Activated T-cell treated with anti-CD3 and anti-CD28 coated beads, Interleukin-2, amount 50 U/mL, for 72 hours (primary cell): ENCODE measurements at places on chromosomes 6 and 20.

GRCh38 chr6:15339081-15339480, 93.2 kb downstream of the JARID2 start:
- no peak for DNase-seq

DNA sequence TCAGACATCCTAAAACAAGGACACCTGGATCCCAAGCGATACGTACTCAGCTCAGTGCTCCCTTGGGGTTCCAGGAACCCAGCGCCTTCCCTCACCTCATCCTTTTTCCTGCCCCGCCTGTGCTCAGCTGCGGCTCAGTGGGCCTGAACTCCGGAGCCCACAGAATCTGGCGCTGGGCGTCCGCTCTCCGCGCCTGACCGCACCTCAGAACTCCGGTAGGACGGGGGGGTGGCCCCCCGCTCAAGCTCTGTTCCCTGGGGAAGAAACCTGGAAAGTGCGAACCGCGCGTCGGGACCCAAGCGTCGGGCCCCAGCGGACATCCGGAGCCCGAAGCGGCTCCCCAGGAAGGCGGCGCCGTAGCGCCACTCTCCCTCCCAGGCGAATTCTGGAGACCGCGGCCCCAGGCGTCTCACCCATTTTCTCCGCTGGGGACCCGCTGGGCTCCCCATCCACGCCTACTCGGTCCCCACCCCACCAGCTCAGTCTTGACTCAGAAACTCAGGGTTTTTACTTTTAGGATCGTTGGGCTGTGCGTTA, 336 bp upstream of the LY6G5C start:
- DNase-seq = peak; percentile 65

GRCh38 chr6:69305456-69305855, 491.4 kb downstream of the LMBRD1 start:
- no peak for DNase-seq

- peak; percentile 16 for DNase-seq
These were observed 3.5 kb downstream of the FOXO3 start for GRCh38 chr6:108564178-108564577.

- DNase-seq = no peak
These were observed 60.7 kb upstream of the SHLD1 start for GRCh38 chr20:5689463-5689862.

DNA sequence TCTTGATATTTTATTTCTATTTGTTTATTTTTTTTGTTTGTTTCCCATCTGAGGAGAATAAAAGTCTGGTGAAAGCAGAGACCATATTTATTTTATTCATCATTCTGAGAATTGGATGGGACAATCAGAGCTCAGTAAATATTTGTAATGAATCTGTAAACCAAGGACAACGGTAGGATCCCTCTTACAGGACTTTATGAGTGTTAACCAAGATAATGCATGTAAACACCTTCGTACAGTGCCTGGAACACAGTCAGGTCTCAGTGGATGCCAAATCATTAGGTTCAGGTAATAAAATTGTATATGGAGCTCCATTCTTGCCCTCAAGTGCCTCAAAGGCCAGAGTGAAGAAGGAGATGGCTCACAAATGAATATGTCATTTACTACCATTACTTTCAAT, 288.7 kb downstream of the PAX1 start:
- DNase-seq = no peak

- no peak for DNase-seq
These were observed 837.3 kb upstream of the SLC35B3 start for GRCh38 chr6:9272671-9273070.

DNA sequence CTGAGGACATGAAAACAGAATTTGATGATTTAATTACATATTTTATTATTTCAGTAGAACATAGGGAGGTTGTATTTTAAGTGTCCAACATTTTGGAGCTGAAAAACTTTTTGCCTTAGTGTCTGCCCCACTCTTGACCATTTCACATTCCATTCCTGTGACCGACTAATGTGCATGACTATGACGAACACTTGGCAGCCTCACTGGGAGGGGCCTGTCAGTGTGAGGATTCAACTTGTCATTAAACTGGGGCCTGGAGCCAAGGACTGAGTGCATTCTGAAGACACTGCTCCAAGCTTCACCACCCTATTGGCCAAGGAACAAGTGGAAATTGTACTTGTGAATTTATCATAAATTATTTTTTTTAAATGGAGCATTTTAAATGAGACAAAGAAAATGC, 661.3 kb downstream of the BCKDHB start:
- DNase-seq = no peak

DNA sequence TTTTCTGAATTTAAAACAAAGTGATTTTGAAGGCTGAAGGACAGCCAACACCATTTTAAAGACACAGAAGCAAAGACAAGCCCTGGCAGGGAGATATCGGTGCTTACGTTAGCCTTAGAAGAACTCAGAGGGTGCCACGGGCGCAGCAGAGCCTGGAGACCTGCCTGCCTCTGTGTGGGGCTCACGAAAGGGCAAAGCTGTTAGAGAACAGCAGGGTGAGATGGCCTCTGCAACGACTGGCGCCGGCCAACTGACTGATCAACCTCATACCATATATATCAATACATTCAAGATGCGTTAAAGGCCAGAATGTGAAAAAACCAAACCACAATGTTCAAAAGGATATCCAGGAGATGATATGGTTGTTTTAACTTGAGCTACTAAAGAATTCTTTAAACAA, 151.0 kb upstream of the RPS6KA2 start:
- DNase-seq = no peak

GRCh38 chr6:16319813-16320532, 81.6 kb downstream of the GMPR start:
- DNase-seq = peak; percentile 62

DNA sequence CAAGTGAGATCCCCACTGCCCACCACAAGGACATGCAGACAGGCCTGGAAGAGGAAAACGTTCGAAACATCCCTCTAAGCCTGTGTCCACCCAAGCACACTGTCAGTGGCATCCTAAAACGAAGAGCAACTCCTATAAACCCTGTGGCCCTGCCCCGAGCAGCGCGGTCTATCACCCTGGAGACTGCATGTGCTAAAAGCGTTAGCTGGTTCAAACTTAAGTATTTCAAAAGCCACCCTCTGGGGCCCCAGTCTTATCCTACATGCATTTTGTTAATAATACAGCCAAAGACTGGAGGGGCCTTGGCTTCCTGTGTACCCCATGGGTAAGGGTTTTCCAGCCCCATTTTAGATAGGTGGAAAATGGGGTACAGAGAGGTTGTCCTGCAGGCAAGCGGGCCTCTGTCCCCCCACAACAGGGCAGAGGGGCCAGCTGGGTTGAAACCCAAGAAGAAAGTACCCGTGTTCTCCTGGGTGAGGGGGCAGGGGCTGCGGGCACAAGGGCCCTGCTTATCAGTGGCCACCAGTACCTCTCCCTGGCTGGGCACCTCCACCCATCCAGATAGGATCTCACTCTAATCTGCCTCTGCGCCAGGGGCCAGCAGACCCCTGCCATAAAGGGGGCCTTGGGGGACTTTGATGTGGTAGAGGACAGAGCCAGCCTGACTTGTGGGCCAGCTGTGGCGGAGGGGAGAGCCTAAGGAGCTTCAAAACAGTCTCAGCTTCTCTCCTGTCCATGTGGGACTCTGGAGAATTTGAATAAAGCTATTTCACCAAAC, 28.3 kb downstream of the PREX1 start:
- no peak for DNase-seq

DNA sequence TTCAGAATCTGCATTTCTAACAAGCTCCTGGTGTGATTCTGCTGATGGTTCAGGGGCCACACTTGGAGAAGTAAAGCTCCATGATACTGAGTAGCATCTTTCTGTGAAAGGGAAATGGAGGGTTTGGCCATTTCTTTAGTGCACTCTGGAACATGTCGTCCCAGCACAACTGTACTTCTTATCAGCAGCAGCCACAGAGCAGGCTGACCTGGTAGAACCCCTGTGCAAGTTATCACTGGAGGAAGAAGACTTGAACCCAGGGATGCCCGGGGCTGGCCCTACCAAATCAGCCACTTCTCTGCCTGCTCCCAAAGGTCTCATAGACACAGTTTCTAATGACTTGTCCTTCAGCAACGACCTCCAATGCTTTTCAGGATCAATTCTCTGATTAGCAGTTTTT, 354.7 kb upstream of the PLCB4 start:
- no peak for DNase-seq

DNA sequence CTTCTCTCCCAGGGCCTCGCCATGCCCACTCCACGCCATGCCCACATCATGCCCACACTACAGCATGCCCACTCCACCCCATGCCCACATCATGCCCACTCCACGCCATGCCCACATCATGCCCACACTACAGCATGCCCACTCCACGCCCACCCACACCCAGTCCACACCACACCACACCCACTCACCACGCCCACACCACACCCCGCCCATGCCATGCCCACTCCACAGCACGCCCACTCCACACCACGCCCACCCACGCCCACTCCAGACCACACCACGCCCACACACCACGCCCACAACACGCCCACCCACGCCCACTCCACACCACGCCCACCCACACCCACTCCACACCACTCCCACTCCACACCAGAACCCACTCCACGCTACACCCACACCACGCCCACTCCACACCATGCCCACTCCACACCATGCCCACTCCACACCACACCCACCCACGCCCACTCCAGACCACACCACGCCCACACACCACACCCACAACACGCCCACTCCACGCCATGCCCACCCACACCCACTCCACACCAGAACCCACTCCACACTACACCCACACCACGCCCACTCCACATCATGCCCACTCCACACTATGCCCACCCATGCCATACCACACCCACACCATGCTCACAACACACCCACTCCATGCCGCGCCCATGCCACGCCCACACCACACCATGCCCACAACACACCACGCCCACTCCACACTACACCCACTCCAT, 88.6 kb downstream of the ERMARD start:
- no peak for DNase-seq

- DNase-seq = no peak
These were observed 123.3 kb downstream of the KIF13A start for GRCh38 chr6:17863901-17864754.

DNA sequence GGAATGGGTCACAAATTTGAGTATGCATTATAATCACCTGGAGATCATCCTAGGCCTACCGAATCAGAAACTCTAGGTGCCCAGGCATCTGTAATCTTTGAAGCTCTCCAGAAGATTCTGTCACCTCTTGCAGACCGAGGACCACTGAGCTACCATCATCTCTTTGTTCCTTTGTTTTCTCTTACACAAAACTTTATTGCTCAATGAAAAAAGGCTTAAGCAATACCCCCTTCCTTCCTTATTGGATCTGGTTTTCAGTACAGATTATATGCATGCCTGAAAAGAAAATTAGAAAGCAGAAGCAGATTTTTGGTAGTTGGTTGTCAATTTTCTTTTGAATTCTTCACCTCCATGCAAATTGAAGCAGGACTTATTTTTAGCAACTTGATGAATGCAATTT, 31.3 kb downstream of the STX11 start:
- no peak for DNase-seq

DNA sequence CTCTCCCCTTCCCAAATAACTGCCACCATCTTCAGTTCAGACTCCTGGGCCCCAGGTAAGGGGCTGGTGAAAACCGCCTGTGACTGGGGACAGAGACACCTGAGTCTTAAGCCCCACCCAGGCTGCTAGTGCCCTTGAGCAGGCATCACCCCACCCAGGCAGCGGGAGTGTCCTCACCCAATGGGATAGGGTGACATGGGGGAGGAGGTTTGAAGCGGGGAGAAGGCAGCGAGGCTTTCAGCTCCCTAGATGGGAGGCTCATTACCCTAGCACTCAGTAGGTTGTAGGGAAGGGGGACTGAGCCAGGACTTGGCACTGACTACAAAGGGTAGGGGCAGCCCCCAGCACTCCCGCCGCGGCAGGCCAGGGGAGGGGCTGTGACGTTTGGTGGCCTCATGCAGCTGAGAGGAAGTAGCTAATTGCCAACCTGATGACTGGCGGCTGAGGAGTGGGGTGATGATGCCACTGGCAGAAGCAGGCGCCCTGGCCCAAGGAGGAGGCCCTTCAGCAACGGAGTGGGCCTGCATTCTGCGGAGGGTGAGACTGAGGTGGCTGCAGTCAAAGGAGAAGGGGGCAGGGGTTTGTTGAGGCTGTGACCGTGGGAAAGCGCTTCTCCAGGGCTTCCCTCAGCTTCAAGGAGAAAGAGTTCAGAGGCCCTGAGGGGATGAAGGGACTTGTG, 126.9 kb downstream of the MRPL14 start:
- peak; percentile 48 for DNase-seq

GRCh38 chr6:24396824-24397223, 5.9 kb upstream of the MRS2 start:
- DNase-seq = no peak

DNA sequence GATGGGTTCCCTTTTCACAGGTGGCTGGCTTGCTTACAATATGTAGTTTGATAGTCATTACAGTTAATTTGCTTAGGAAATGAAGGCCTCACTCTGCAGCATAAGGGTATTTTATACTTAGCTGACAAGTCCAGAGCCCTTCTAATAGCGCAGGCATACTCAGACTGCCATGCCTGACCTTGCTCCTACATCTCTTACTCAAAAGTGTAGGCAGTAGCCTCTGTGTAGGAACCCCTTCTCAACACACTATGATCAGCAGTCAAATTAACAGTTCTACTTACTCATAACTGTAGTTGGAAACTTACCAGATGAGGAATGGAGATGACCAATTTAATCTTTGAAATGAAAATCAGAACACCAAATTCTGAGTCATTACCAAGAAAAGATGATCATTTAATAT, 373.5 kb downstream of the TBC1D32 start:
- DNase-seq = no peak

DNA sequence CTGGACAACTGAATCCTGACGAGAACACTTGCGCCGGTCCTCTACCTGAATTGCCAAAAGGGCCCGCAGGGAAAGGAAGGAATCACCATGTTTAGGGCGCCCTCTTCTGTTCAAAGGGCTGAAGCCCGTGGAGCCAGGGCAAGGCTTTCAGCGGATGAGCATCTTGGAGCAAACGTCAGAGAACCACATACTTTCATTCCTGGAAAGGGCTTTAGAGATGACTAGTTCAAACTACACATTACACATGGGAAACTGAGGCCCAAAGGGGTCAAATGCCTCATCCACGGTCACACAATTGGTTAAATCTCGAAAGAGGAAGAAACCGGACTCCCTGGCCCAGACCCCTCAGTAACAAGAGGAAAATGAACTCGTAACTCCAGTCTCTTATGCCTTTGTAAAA, 11.5 kb upstream of the ZNF133 start:
- DNase-seq = peak; percentile 68

DNA sequence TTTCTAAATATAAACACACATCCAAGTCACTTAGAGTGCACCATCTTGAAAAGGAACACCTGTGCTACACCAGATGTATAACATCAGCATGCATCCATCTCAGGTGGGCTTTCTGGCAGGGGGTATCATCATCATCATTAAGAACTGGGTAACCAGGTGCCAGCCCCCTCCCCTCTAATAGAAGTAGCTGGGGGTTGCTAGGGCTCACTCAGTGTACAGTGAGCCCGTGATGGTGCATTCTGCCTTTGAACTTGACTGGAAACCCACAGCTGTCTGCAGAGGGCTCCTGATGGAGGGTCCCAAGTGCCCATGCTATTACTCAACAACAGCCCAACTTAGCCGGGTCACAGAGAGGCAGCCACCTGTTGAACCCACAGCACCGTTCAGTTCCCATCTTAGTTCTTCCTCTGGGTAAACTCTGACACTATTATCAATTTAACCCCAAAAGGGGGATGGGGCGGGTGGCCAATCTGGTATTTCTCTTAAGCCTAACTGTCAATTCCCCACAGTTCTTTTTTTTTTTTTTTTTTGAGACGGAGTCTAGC, 32.7 kb upstream of the CCND3 start:
- no peak for DNase-seq

- peak; percentile 24 for DNase-seq
These were observed 68.5 kb downstream of the MAP3K5 start for GRCh38 chr6:136723780-136724179.
